ENCODE measurements at places on chromosomes 3 and 15.

DNA sequence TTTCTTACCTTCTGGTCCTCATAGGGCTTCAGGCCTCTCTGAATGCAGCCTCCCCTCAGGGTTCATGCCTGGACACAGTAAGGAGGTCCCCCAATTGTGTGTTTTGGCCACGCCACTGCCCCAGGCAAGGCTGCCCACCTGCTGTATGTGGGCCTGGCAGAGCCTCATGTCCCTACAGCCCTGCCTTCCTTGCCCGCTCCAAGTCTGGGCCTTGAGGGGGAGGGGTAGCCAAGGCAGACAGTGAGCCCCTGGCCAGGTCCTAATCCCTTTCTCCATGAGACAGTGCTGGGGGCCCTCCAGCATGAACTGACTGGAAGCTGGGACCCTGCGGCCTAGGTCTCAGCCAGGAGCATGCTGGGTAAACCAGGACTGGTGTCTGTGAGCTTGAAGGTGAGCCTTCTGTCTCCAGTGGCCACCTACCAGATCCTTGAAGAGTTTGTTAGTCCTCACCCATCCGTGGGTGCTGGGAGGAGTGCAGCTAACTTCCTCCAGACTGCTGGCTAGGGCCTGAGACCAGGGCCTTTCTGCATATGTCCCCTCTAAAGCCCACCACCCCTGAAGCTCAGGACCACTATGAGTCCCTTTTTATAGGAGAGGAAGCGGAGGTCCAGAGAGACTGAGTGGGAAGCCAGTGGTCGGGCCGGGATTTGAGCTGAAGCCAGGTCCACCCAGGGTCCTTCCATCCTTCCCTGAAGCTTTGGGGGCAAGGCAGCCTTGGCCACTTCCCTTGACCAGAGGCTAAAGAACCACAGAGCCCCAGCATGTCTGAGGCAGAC lies 8.7 kb downstream of the ZBTB47 start:
- DNase-seq, result no peak

- DNase-seq, result no peak
These were observed 4.6 kb downstream of the FGD5 start for GRCh38 chr3:14823393-14823792.

DNA sequence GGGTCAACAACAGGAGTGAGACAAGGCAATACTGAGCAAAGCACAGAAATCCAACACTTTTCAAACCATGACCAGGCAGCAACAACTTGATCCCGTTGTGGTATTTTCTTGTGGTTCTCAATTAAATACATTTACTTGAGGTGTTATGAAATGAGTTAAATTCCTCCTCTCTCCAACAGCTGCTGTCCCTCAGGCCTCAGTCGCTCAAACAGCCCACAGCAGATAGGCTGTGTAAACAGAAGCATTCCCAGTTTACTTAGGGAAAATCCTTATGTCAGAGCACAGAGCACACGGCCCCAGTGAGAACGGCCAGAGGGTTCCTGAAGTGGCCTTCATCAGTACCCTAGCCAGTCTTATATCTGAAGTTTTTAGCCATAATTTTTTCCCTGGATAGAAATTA lies 359.9 kb downstream of the AGBL1 start:
- no peak for DNase-seq

- no peak for DNase-seq
These were observed 82.5 kb downstream of the KLF13 start for GRCh38 chr15:31409171-31409570.

DNA sequence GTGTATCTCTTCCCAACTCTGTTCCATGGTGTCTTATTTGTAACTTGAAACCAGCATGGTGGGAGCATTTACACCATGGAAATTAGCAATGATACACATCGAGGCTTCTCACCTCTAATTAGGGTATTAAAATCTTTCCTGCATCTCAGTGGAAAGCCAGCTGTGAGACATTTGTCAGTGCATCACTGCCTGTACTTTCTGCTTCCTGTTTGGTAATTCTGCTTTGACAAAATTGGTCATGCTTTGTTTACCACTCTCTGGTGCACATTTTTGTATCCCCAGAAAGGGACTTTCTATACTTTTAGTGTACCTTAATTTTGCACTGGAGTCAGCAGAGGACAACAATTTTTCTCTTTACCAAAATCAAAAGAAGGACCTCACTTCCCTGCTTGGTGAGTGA lies 402.1 kb downstream of the PDCD6IP start:
- no peak for DNase-seq

DNA sequence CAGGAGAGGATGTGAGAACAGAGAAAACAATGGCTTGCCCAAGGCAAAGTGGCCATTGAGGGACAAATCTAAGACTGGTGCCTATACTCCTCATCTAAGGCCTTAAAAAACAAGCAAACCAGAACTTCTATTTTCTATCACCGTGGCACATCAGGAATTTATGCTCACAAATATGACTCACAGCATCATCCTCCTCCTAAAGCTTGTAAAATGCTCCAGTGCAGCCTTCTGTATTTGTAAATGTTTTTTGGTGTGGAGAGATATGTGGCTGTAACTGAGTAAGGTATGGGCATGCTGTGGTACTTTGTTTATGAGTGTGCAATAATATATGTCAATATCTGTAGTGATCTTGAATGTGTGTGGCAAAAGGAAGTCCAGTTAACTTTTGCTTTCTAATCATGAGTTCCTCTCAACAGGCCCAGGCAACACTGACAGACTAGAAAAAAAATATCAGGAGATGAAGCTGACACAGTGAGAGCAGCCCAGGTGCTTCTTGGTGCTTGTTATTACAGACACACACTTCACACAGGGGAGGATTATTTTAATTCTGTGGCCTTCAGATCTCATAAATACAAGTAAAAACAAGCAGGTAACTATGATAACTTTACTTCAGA lies 60.3 kb downstream of the CTNNB1 start:
- DNase-seq, result no peak

DNA sequence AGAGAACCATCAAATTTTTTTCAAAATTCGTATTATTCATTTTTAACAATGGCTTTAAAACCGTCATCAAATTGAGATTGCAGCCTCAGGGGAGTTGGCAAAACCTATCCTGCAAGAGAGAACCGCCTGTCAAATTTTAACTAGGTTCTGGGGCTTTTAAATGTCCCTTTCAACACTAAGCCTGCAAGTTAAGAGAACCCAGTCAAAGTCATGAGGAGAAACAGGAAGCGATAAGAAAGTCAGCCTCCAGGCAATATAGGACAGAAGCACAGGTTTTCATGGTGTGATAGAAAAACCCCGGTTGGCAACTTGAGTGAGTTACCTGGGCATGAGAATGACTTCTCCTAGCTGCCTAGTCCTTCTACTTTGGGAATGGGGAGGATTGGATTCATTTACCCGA lies 59.8 kb downstream of the CPNE4 start:
- DNase-seq, result no peak

DNA sequence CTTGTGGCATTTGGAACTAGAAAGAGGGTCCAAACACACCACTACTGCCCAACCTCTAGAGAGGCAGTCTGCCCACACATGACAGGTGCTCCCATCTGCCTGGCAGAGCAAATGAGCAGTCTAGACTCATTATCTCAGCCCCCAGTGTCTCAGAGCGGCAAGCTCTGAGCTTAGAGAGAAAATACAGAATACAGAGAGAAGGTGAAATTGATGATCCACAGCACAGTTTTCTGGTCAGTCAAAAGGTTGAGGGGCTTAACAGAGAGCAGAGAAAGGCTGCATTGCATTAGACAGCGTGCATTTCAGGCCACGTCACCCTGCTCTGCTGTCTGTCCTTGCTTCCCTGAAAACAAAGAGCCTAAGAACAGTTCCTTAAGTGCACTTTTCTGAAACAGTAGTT lies 135.1 kb downstream of the KCNMB2 start:
- DNase-seq, result no peak

DNA sequence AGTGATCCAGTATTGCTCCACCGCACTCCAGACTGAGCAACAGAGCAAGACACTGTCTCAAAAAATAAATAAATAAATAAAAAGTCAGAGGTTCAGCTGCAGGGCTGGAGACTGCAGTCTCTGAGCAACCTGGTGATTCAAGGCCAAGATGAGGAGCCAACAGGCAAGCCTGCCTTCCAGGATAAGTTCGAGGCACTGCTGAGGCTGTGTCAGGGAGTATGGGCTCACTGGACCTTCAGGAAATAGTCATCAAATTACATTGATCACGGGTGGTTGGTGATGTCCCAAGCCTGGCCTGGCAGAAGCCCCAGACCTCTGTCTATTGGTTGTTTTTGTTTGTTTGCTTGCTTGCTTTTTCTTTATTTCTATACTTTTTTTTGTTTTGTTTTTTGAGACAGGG lies 41.5 kb downstream of the IDH2 start:
- no peak for DNase-seq

- no peak for DNase-seq
These were observed 5.6 kb upstream of the LRRC34 start for GRCh38 chr3:169818316-169818715.

DNA sequence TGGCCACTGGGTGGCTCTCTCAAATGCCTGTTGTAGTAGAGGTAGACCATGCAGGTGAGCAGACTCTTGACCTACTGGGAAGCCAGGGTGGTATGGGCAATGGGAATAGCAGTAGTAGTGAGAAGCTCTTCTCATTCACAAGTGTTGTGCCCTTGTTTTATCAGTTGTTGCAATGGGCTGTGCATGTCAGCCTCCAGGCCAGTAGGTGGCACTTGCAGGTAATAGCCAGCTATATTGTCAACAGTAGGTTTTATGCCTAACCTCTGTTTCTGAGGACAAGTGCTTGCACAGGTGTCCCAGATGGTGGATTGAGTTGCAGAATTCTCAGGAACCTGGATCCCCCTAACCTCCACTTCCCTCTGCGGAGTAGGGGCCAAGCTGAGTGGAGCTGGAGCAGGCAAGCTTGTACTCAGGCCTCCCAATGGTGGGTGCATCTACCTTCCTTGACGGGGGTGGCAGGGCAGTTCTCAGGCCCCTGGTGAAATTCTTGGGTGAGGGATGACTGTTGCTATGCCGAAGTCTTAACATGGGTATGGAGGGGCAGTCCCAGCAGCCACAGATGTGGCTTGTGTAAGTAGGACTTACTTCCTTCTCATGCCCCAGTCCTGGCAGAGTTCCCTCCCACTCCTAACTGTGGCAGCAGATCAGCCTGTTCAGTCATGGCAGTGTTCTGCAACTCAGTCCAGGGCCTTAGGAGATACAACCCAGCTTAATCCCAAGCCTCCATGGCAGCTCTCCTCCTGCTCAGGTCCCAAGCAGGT lies 104.3 kb downstream of the NEO1 start:
- no peak for DNase-seq

All from upper lobe of right lung (tissue), 1 donor.